NB4 (cell line): ENCODE measurements at places on chromosomes 1 and 21.

DNA sequence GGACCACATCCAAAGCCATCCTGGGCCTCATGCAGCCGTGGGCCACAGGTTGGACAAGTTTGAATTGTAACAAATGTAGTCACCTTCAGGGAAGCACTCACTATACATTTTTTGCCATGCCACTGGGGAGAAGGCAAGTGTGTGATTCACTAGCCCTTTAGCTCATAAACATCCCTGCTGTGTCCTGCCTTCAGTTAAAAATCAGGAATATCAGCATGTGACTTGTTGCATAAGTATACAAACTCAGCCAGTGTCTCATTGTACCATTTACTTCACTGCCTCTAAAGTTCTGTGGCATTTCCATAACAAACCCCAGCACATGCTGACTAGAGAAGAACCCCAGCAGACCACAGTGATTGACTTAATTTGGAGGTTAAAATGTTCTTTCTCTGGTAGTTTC is 142.0 kb upstream of the C1orf105 start:
- DNase-seq = no peak

- DNase-seq = no peak
Measured at GRCh38 chr21:42098957-42099505, 27.9 kb downstream of the UMODL1 start.

- no peak for DNase-seq
Measured at GRCh38 chr21:45155910-45156309, 81.5 kb downstream of the ADARB1 start.

- no peak for DNase-seq
Measured at GRCh38 chr1:218658899-218659298, 313.8 kb downstream of the TGFB2 start.

DNA sequence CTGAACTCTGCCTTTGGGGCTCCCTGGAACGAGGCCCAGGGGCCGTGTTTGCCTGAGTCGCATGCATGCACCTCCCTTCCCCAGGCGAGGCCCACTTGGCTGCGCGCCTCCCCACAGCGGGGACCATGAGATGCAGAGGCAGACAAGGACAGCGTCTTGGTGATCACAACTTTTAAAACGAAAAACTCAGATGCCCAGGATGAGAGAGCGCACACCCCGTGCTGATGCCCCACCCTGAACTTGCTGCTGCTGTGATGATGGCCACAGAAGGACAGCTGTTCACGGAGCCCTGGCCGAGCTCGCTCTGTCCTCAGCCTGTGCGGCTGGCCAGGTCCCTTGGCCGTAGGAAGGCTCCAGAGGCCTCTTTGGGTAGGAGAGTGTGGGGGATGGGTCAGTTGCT is 11.4 kb upstream of the PRMT2 start:
- no peak for DNase-seq

DNA sequence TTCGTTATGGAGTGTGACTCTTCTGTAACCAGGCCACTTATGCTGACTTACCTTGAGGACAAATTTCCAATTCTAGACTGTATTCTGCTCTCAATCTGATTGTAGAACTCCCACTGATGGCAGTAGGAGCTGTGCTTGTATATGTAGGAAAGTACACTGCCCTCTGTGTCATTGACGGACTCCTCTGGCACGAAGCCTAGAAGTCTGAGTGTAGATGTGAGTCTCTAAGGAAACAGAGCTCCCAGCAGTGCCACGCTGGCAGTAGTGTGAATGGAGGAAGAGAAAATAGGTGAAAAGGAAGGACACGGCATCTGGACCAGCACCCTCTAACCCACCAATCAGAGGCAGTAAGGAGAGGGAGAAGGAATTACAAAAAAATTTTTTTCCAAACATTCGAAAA is 130.4 kb upstream of the ADGRL2 start:
- no peak for DNase-seq

- peak; percentile 33 for DNase-seq
Measured at GRCh38 chr1:17636612-17637011, 97.1 kb downstream of the ARHGEF10L start.

DNA sequence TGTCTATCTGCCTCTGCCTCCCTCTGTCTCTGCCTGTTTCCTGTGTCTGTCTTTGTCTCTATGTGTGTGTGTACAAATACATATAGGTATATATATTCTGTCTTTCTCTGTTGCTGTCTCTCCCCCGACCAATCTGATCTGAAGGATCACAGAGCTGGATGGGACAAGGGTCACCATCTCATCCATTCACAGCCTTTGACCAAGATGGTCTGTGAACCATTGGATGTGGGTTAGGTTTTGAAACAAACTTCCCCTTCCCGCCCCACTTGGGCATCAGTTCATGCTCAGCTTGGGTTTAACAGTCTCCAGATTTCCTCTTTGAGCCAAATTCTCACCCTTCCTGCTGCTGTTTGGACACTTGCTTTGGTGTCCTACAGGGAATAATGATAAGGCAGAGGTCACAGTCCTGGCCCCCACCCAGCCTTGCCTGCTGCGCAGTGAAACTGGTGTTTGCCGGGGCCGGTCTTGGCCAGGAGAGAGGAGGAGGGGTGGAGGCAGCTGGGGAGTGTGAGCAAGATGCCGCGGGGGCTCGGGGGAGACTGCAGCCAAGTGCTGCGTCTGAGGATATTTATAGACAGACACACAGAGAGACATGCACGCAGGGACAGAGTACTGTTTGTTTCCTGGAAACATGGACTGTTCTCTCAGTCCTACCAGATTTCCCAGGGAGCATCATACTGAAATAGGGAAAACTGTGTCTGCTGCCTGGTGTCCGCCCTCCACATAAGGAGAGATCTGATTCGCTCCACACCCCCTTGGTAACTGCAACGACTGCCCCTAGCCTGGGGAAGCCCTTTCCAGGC is 27.0 kb upstream of the BTG2 start:
- DNase-seq = peak; percentile 45

DNA sequence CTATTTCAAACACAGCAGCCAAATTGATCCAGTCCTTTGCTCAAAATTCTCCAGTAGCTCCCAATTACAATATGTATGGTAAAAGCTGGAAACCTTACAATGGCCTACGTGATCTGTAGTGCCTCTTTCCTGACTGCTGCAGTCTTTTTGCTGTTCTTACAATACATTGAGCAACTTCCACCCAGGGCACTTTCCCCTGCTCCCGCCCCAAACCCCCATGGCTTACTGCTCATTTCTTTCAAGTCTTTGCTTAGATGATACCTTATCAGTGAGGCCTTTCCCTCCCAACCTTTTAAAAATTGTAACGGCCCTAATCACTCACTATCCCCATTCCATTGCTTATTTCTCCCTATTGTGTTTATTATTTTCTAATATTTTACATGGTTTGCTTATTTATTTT is 43.9 kb upstream of the APOBEC4 start:
- no peak for DNase-seq

GRCh38 chr1:117608758-117609157 is 2.9 kb downstream of the TENT5C start:
- DNase-seq = no peak

GRCh38 chr1:223234170-223234514 is 91.1 kb upstream of the TLR5 start:
- no peak for DNase-seq

GRCh38 chr1:63555480-63555879 is 32.2 kb downstream of the EFCAB7 start:
- no peak for DNase-seq

DNA sequence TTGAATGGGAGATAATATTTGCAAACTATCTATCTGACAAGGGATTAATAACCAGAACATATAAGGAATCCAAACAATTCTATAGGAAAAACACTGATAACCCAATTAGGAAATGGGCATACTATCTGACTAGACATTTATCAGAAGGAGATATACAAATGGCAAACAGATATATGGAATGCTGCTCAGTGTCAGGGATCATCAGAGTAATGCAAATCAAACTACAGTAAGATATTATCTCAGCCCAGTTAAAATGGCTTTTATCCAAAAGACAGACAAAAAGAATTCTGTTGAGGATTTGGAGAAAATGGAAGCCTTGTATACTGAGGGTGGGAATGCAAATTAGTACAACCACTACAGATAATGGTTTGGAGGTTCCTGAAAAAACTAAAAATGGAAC is 758.0 kb upstream of the B3GALT2 start:
- DNase-seq = no peak

DNA sequence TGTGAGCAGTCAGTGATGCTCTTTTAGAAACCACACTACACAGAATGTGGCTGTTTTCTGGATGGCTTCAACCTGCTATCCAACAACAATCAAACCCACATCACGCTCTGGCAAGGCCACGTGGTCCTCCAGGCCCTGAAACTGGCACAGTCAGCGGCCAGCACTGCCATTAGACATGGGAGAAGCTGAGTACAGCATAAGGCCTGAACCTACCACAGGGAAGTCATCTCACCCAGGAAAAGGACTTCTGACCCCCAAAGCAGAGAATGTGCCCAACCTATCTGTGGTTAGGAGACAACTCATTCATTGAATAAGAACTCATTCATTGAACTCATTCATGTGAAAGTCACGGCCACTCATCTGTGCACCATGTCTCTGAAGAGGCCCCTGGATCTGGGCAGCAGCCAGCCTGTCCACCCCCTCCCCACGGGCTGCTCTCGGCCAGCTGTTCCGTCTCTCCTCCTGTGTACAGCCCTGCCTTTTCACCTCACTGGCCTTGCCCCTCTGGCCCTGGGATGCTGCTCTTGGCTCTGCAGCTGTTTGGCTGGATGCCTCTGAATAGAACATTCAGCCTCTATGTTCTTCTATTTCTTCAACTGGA is 41.1 kb downstream of the C1orf198 start:
- no peak for DNase-seq

GRCh38 chr21:21762855-21763254 is 764.6 kb downstream of the NCAM2 start:
- no peak for DNase-seq
